ENCODE measurements at places on chromosomes 12 and 14.
A peak's percentile ranks its signal among the peaks of the same experiment; 100 is the strongest.

DNA sequence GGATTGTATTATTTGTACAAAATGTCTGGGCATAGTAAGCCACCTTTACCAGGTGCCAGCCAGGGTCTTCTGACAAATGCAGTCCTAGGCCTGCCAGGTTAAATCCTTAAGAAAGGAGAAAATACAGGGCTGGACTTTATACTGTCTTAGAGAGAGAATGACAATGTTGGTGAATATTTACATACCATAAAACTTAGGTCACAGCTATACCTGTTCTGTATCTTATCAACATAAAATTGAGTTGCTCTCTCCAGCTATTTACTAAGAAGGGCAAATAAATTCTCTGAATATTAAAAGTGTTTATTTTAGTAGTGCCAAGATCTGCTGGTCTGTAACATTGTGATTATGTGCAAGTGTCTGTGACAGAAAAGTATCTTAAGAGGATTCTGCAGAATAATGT is 971.1 kb downstream of the AACS start:
- no peak for DNase-seq

DNA sequence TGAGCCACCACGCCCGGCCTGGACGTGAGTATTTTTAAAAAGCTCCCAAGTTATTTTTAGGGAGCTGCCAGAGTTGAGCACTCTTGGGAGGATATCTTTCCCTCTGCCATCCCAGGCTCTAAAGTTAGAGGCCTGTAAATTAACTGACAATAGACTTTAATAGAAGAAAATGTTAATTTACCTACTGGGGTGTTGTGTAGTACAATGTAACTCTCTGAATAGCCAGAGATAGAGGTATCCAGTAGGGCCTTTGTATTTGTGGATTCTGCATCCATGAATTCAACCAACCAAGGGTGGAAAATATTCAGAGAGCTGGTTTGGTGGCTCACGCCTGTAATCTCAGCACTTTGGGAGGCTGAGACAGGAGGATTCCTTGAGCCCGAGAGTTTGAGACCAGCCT is 7.6 kb upstream of the PIGH start:
- no peak for DNase-seq

DNA sequence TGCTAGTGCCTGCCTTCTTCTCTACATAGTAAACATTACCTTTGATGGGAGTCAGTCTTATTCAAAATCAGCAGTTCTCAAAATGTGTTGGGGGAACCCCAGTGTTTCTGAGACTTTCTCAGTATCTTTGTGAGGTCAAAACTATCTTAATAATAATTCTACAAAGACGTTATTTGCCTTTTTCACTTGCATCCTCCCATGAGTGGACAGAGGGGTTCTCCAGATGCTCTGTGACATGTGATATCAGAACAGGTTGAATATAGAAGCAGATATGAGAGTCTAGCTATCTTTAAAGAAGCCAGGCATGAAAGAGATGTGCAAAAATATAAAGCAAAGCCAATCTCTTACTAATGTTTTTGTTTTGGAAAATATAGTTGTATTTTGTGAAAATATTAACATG is 144.7 kb downstream of the KTN1 start:
- DNase-seq: no peak

GRCh38 chr12:125105600-125105999 is 40.4 kb downstream of the AACS start:
- DNase-seq: no peak

DNA sequence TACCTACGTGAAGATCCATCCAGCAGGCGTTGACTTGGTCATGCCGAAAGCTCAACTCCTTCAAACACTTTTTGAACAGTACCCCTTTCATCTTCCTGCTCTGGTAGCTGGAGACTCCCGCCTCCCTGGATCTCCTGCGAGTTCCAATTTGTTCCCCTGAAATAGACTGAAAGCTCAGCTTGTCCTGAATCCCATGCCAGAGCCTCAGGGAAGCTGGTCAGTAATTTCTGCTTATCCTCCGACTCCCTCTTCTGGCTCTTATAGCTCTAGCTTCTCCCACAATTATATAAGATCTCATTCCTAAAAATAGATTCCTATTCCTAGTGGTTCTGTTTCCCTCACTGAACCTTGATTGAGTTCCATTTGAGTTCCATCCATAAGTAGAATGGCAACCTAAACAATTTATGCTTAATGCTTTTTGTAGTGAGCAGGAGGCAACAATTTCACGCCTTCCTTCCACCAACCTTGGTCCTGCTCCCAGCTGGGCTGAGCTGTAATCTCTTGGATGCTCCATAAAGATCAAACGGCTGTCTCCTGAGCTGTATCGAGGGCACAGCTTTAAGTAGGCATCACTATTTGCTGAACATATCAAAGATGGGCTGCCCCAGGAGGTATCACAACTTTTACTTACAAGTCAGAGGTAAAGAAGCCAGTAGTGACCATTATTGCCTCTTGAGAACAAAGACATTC is 8.0 kb upstream of the TMEM132C start:
- no peak for DNase-seq

DNA sequence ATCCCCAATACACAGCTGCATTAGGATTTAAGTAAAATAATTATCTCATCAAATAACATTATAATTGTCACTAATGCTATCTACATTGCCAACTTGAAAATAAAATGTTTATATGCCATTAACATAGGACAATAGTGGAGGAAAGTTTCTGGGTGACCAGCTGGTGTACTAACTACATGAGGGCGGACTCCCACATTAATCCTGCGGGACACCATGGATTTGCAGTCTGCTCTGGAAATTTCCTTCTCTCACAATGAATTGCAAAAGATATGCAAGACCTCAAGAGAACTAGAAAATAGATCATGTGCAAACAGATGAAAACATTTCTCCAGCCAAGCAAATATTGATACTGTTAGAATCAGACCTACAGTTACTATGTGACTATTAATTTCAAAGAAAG is 390.1 kb downstream of the NAV3 start:
- no peak for DNase-seq

DNA sequence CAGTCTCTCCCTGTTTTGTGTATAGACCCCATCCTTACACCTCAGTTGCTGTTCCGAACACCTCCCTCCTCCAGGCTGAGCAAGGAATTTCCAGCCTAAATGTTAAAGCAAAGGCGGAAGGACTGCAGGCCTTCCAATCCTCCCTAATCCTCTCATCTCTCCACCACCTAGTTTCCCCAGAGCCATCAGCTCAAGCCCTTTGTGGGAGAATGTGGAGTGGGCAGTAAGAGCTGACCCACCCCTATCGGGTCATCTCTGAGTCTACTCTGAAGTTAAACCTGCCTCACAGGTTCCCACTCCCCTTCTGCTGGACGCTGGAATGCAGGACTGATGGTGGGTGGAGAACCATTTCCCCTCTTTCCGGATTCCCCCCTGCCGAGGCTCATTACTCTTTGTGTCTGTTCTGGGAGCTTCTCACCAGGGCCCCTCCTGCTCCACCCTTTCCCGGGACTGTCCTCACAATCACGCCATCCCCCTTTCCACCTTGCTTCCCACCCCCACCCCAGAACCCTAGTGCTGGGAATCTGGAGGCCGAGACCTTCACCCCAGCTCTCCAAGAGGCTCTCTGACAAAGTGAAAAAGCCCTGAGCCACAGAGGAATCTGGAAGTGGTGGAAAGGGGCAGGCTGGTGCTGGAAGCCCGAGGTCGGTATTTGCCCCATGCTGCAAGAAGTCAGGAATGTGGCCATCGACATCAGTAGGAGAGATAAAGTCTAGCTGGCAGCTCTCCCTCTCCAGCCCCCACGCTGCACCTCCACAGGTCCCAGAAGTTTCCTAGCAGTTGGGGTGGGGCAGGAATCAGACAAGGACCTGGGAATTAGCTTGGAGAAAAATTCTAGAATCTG is 3.3 kb upstream of the KRT18 start:
- peak; percentile 73 for DNase-seq

GRCh38 chr14:101599234-101599885 is 38.1 kb downstream of the DIO3 start:
- DNase-seq: no peak

DNA sequence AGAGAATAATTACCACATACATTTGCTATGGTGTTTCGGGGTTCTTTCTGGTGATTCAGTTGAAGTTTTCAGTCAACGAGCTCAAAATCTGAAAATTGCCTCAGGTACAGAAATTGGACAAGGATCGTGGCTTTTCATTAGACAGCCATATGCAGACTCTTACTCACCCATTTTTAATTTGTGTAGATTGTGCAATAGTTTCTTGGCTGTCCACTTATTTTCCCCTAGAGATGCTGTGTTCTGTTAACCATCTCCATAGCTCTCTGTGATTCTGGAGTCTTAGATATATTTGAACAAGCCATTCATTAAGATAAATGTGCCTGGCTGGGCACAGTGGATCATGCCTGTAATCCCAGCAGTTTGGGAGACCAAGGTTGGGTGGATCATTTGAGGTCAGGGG is 497.1 kb upstream of the RPL10L start:
- peak; percentile 19 for DNase-seq

DNA sequence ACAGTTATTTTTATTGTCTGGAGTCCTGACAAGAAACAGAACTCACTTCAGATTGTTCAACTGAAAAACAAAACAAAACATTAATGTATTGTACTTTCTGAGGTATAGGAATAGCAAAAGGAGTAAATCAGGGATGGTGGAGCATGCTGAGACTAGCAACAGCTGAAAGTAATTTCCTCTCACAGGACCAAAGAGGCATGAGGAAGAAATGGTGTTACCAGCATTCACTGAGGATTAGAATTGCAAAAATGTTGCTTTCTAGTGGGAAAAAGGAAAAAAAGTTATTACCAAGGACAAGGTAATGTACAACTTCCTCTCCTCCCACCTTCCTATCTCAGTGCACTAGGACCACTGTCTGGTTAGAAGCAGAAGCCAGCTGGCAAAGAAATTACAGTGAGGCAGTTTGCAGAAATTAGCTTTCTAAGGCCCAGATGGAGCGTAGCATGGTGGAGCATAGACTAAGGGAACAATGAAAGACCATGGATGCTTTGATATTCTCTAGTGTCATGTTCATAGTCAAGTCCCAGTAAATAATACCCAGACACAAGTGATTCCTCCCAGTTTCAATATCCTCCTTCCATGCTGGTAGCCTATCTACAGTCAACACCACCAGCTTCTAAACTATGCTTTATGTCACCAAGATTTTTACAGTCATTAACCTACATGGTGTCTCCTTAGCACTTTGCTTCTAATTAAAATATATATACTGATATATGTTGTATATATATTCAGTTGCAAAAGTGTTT is 133.7 kb upstream of the DCN start:
- peak; percentile 11 for DNase-seq

DNA sequence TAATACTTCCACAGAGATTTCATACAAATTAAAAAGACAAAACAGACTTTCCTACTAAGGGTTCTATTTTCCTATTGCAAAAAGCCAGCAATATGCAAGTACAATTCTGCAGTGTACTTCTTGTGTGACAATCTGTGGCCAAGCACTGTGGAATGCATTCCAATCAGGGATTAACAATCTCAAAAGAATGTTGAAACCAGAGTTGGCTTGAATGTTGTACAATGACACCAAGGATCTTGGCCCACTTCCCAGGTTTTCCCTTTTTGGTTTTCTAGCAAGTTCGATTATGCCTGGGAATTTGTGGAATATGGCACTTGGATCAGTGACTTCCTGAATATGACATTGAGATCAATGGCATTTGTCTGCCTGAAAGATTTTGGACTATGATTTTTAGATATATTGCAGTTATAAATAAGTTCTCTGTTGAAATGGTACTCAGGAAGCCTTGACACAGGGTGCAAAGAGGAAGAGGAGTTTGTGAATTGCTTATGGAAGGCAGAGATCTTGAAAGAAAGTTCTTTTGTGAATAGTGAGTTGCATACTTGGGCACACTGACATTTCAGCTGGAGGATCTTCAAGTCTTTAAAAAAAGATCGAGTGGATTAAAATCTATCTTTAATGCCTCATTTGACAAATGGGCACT is 81.4 kb upstream of the FERMT2 start:
- DNase-seq: peak; percentile 97

GRCh38 chr14:24241829-24242443 is 487 bp downstream of the TINF2 start:
- DNase-seq: peak; percentile 92

GRCh38 chr14:84686550-84686949 is 843.4 kb upstream of the FLRT2 start:
- DNase-seq: peak; percentile 6

- DNase-seq: no peak
These were observed 165.4 kb downstream of the FOXG1 start for GRCh38 chr14:28931999-28932398.

DNA sequence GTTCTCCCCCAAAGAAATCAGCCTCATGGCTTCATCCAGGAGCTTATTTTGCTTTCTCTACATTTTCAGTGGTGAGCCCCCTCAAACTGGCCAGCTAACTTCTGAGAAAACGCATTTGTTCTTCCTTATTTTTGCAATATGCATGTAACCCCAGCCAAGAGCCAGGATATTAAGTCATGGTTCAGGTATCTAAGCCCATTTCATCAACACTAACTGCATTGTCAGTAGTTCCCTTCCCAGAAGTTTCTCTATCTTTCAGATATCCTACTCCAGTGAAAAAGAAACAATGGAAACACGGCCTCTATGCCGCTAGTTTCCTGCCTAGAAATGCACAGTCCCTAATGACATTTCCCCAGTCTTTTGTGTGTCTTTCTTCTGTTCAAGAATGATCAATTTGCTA is 102.8 kb upstream of the RASSF8 start:
- DNase-seq: peak; percentile 44

GRCh38 chr14:20645481-20645880 is 4.0 kb upstream of the OR6S1 start:
- no peak for DNase-seq

GRCh38 chr14:73877790-73878189 is 8.9 kb upstream of the ZNF410 start:
- DNase-seq: no peak

GRCh38 chr12:19443585-19443984 is 4.3 kb downstream of the AEBP2 start:
- DNase-seq: no peak

GRCh38 chr14:95830386-95830785 is 46.2 kb upstream of the TUNAR start:
- no peak for DNase-seq

DNA sequence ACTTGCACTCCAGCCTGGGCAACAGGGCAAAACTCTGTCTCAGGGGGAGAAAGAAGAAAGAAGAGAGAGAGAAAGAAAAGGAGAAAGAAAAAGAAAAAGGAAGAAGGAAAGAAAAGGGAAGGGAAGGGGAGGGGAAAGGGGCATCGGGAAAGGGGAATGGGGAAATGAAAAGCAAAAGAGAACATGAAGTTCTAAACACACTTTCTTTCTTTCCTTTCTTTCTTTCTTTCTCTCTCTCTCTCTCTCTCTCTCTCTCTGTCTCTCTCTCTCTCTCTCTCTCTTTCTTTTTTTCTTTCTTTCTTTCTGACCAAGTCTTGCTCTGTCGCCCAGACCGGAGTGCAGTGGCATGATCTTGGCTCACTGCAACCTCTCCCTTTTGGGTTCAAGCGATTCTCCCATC is 76.9 kb downstream of the RPS6KA5 start:
- DNase-seq: no peak

DNA sequence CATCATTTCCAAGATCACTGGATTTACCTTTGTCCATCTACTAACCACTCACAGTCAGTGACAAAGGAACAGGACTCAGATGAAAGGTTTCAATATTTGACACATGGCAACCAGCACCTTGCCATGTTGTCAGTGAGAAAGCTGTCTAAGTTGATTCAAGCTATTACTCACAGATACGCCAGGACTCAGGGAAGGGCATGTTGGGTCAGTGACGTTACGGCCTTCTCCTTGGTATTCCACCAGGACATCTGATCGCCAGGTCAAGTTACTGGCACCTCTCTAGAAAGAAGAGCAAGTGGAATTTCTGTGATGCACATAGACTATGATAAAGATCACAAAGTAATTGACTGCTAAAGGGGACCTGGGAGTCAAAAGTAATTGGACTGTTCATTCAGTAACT is 36.4 kb downstream of the GNS start:
- no peak for DNase-seq

Measured in fibroblast of skin of right biceps (primary cell).